Activated naive CD8-positive, alpha-beta T cell treated with anti-CD3 and anti-CD28 coated beads, Interleukin-2, amount 10 ng/mL, durations not matched to agents 7 days and 5 days (primary cell): ENCODE measurements at places on chromosomes 6 and 20. TPM values are rescaled to one million over a fixed set of nuclear protein-coding genes. Genes with fewer than 3 reads are reported as not detected.

GRCh38 chr6:39169448-39170344 lies 54.7 kb upstream of the SAYSD1 start:
- H3K4me1 ChIP-seq = peaks cover 3% of the 10 kb centered on the region
- no peak for DNase-seq
- peaks cover 3% of the 10 kb centered on the region for H3K36me3 ChIP-seq

GRCh38 chr6:157459327-157459726 lies 78.3 kb downstream of the ZDHHC14 start:
- H3K36me3 ChIP-seq = no peaks in the 10 kb centered on the region
- H3K27me3 ChIP-seq = no peaks in the 10 kb centered on the region
- H3K4me3 ChIP-seq = no peak overlapping the region
- peaks cover 19% of the 10 kb centered on the region for H3K4me1 ChIP-seq

- no peaks in the 10 kb centered on the region for H3K36me3 ChIP-seq
- H3K4me1 ChIP-seq = peaks cover 7% of the 10 kb centered on the region
- DNase-seq = no peak
- no peak overlapping the region for H3K27ac ChIP-seq
Measured at GRCh38 chr6:119541132-119541905, 191.8 kb upstream of the MAN1A1 start.

The LRRN4 gene
- not detected for total RNA-seq

The GLP1R gene
- total RNA-seq = not detected

DNA sequence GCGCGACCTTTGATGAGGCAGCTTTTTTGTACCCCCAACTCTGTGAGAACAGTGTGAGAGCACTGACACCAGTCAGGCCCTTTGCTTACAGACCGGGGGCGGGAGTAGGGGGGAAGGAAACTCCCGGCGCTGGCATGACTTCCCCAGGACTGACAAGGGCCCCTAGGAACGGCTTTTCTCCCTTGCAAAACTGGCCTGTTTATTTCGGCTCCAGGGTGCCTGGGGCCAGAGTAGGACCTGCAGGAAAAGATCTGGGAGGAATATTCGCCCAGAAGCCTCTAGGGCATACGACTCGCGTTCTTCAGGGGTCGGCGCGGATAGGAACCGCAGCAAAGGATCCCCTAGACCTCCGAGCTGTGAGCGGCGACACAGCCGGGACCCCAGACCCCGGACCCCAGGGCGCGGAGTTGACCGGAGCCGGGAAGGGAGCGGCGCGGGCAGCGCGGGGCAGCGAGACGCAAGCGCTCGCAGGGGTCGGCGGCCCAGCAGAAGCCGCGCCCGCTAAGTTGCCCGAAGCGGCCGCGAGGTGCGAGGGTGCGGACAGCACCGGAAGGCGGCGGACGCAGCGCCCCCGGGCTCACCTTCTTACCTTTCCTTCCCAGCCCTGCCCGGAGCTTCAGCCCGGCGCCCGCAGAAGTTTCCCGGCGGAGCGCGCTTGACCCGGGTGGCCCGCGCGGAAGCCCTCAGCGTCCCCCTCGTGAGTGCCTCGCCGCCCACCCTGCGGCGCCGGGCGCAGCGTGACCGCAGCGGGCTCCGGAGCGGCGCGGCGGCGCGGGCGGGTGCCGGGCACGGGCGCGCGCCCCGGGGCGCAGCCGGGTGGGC lies at the start of gene POPDC3:
Gene POPDC3 (minus strand): TSS at position 771 of the 822 bp plus-strand sequence. CDS start 18,105 bp downstream, outside the sequence.
- no peaks in the 10 kb centered on the region for H3K36me3 ChIP-seq
- H3K4me3 ChIP-seq = peak within 1 kb of the TSS; percentile 64
- H3K4me1 ChIP-seq = peaks cover 4% of the 10 kb centered on the region
- H3K27ac ChIP-seq = peak within 1 kb of the TSS; percentile 70
- H3K27me3 ChIP-seq = peaks cover 68% of the 10 kb centered on the region

The FOXF2 gene
- not detected for total RNA-seq
